ENCODE measurements at places on chromosomes 2 and 18.

- no peak for DNase-seq
Measured at GRCh38 chr2:220469201-220469600, 841.8 kb downstream of the SLC4A3 start.

DNA sequence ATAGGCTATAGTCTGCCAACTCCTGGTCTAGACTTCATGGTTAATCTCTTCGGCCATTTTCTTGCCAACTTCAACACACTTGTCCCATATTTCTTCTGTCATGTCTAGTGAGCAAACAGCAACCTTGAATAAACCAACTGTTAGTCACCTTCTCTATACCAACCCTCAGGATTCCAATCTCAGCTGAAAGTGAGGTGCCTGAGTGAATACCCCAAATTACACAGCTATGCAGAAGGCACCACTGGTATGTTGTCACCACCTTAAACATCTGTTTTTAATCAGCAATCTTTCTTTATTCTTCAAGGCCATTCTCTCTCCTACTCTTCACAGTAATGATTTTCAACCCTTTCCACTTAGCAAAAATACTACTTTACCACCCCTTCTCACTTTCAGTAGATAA, 39.3 kb downstream of the THOC1 start:
- no peak for DNase-seq

DNA sequence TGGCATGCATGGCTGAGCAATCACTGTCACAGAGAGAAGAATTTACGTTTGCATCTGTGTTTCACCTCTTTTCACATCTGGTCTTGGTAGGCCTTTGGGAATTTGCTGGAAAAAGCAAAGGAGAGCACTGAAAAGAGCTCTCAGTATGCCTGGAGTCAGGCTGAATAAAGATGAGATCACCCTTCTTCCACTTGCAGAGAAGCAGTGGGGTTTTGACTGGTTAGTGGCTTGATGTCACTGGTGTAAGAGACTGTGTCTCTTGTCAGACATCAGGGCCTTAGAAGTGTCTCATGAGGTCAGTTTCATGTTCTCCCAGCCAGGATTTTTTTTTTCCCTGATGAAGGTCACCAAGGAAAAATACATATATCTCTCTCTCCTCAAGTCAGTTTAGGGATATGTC, 353.8 kb downstream of the INSIG2 start:
- no peak for DNase-seq

- DNase-seq, result no peak
Measured at GRCh38 chr2:103788389-103788788, 1026.6 kb downstream of the TMEM182 start.

- no peak for DNase-seq
Measured at GRCh38 chr2:234977228-234977679, 25.4 kb downstream of the SH3BP4 start.

GRCh38 chr18:46696702-46697101, 39.7 kb upstream of the LOXHD1 start:
- DNase-seq, result no peak

DNA sequence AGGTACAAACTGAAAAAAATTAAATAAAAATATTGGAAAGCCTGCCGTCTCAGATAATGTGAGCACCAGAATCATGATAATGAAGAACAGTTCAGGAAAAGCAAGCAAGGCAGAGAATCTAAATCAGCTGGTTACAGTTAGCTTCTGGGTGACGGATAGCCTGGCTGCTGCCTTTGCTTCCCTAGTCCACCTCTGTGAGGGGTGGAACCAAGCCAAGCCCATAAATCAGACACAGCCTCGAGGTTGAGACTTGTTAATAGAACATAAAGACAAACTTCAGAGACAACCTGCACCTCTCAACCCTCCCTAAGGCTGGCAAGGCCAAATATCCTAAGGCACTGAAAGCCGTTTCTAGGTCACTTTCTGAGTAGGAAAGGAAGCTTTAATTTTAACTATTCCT, 334.7 kb upstream of the SLC39A10 start:
- no peak for DNase-seq

DNA sequence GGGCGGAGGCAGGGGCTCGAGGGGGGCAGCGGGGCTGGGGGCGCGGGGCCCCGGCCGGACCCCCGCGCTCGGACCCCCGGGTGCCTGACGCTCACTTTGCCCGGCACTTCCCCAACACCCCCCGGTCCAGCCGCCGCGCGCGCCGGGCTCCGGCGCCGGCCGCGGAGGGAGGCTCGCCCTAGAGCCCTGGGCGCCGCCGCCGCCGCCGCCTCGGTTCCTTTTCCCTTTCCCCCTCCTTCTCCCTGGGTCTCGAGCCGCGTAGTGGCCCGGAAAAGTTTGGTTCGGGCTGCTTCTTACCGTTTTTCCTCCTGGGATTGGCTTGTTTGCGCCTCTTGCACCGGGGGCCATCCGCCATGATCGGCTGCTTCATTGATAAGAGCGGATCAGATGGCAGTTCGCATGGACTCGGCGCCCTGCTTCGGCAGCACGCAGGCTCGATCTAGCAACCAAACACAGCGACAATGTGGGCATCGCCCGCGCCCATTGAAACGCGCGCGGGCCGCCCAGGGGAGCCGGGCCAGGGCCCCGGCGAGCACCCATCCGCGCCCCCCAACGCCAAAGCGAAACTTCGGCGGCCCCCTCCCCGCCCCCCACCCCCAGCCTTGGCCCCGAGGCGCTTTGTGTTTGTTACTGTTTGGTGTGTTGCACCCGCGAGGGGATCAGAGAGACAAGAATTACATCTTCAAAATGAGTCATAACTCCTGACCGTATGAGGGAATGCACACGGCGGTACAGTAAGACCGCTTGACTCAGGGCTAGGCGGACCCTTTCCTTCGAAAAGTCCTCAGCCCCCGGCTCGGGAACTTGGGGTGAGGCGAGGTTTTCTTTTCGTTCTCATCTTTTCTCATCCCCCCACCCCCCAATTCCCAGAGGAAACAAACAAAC, 2.7 kb downstream of the ZEB2 start:
- DNase-seq, result peak; percentile 84

DNA sequence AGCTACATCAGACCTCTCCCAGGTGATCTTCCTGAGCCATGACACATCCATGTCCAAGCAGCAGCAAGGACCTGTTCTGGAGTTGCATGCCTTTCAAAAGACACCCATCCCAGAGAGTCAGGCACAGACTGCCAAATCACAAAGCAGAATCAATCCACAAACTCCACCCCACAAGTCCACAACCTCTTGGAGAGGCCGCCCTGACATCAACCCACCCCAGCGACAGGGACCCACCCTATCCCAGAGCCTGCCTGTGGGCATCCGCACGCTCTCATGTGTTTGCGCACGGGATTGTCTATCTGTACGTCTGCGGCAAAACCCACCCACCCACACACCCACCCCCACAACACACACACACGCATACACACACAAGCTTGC, 11.9 kb downstream of the SMAD7 start:
- DNase-seq, result no peak

DNA sequence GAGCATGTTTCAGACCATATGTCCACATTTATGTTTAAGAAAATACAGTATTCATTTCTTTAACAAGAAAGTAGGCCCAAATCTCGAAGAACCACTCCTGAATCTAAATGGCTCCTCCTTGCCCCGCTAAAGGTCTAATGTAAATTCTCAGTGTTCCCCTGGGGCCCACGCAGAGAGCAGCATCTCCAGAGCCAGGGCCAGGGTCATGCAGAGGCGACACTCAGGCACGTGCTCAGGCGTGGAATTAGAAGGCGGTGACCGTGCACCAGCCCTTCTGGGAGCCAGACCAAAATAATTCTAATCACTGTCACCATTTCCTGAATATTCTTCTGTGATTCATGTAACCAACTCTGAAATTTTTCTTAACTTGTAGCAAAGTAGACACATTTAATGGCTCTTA, 68.3 kb upstream of the MYT1L start:
- DNase-seq, result no peak

- DNase-seq, result no peak
Measured at GRCh38 chr2:152541712-152542111, 175.5 kb downstream of the PRPF40A start.

DNA sequence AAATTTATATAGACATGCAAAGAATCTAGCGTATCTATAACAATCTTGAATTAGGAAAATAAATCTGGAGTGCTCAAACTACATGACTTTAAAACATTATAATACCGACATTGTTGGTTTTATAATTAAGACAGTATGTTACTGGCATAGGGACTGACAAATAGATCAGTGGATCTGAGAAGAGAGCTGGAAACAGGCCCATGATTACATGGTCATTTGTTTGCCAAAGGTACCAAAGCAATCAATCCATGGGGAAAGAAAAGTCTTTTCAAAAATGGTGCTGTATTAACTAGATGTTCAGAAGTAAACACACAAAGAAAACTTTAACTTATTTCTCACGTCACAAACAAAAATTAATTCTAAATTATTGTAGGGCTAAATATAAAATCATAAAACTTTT, 124.2 kb downstream of the BCL2L11 start:
- DNase-seq, result no peak

Data from right kidney (tissue), 9 donors.